ENCODE measurements at places on chromosomes 4 and X.
A peak's percentile ranks its signal among the peaks of the same experiment; 100 is the strongest.

DNA sequence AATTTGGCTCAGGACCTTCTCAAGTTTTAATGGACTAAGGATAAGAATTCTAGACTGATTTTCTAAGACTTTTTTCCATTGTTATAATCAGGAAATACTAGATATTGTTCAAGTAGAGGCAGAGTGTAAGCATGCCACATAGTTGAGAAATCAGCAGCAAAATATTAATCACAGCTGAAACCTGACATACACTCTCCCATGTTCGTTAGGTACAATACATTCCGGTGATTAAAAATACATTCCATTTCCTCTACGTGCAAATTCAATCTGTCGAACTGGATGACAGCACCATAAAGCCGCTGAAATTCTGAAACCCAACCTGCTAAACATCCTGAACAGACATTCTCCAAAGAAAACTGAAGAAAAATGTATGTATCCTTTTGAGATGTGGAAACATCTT lies 587.6 kb upstream of the DIPK2B start:
- no peak for DNase-seq

- no peak for DNase-seq
Measured at GRCh38 chr4:175066923-175067627, 148.9 kb downstream of the ADAM29 start.

DNA sequence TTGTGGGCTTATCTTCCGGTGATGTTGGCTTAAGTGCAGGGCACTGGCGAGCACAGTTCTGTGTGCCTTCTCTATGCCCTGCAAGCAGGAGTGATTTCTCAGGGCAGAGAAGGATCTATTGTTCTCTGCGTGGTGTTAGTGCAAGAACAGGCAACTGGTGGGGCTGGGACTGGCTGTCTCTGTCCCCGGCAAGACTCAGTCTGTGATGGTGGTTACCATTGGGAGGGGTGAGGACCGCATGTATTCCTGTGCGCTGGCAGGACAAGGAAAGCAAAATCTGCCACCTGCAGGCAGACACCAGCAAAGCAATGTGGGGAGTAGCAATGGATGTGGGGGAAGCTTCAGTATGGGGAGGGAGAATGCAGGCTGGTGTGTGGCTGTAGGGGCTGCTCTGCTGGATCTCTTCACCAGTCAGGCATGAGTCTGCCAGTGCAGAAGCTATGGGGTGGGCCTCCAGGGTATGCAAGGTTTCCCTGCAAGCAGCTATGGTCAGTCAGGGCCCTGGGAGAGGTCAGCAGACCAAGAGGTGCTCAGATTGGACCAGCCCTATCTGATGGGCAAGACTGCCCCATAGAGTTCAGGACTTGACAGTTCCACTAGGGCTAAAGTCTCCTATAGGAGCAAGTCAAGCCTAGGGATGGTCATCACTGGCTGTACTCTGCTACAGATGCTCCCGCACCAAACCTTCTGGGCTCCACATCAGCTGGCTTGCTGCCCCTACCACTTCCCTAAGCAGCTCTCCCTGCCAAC lies 16.8 kb downstream of the PF4 start:
- DNase-seq, result no peak

DNA sequence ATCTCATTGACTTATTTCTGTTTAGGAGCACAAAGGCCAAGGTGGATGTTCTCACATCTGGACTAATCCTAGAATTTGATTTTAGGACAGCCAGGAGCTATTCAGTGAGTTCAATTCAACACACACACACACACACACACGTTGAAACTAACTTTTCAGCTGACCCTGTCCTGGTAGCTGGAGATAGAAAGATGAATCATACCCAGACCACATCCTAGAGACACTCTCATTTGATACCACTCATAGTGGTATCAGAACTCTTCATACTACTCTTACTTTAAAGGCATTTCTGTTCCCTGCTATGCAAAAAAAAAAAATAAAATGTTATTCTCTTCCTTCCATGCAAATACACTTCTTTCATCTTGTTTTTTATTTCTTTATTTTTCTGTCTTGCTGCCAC lies 36.7 kb downstream of the KLF8 start:
- DNase-seq, result no peak

- no peak for DNase-seq
Measured at GRCh38 chr4:137545461-137545861, 13.2 kb upstream of the PCDH18 start.

- DNase-seq, result no peak
Measured at GRCh38 chr4:74543231-74543781, 98.4 kb downstream of the AREG start.

DNA sequence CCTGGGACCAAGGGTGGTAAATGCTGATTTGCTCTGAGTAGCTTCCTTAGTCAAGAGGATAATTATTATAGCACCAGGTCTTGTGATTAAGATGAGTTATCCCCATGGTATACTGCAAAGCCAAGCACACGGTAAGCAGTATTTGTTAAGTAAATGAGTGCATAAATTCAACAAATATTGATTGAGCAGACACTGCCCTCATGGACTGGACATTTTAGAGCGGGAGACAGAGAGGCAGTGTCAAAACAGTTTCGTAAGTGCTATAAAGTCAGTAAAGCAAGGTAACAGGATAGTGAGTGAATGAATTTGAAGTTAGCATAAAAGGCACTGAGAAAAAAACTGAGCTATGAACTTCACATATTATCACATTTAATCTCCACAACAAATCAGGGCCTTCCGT lies 13.9 kb downstream of the PHF8 start:
- no peak for DNase-seq

GRCh38 chr4:85180533-85180932 lies 214.0 kb upstream of the WDFY3 start:
- no peak for DNase-seq

- no peak for DNase-seq
Measured at GRCh38 chrX:15714529-15714928, 23.5 kb upstream of the CA5B start.

- no peak for DNase-seq
Measured at GRCh38 chrX:11789809-11790208, 31.8 kb downstream of the MSL3 start.

GRCh38 chr4:67593741-67594175 lies 35.2 kb downstream of the STAP1 start:
- no peak for DNase-seq

- no peak for DNase-seq
Measured at GRCh38 chr4:40178672-40179071, 18.2 kb upstream of the RHOH start.

DNA sequence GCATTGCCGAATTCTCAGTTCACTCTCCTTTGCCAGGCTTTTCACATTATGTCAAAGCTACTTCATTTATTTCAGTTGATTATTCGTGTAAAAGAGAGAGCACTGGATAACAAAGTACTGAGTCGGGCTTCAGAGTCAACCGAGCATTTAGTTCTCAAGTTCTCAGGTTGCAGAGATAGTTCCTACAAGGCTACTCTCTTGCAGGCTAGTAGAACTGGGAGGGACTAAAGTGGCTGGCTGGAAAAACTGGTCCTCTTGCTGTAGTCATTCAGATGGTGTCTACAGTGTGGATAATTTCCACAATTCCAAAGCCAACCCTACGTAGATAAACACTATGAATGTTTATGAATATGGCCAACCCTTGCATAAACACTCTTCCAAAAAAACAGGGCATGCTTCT lies 4.6 kb upstream of the CCNG2 start:
- no peak for DNase-seq

- no peak for DNase-seq
Measured at GRCh38 chr4:52299120-52299519, 248.0 kb downstream of the SPATA18 start.

GRCh38 chr4:140742838-140743193 lies 13.4 kb downstream of the TBC1D9 start:
- DNase-seq, result no peak

- DNase-seq, result no peak
Measured at GRCh38 chrX:94831364-94831763, 1157.4 kb downstream of the FAM133A start.

- DNase-seq, result peak; percentile 14
Measured at GRCh38 chr4:184792950-184793555, 32.7 kb downstream of the ACSL1 start.

GRCh38 chr4:28221536-28221935 lies 1360.9 kb downstream of the STIM2 start:
- no peak for DNase-seq

DNA sequence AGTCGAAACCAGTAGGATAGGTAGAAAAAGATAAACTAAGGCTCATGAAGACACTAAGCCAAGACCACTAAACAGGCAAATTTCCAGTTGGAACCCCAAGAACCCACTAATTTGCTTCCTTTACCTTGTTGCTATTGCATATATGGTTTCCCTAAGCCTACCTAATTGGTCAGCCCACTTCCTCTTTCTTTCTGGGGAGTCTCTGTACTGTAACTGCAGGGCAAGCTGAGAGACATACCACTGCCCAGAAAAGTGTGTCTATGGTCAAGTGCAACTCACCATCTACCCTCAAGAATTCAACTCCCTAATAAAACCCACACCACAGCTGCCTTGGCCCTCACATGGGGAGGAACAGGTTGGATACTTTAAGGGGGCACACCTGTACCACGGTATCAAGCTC lies 28.6 kb downstream of the IDS start:
- DNase-seq, result no peak

- DNase-seq, result no peak
Measured at GRCh38 chrX:42519666-42520231, 258.2 kb downstream of the PPP1R2C start.

DNA sequence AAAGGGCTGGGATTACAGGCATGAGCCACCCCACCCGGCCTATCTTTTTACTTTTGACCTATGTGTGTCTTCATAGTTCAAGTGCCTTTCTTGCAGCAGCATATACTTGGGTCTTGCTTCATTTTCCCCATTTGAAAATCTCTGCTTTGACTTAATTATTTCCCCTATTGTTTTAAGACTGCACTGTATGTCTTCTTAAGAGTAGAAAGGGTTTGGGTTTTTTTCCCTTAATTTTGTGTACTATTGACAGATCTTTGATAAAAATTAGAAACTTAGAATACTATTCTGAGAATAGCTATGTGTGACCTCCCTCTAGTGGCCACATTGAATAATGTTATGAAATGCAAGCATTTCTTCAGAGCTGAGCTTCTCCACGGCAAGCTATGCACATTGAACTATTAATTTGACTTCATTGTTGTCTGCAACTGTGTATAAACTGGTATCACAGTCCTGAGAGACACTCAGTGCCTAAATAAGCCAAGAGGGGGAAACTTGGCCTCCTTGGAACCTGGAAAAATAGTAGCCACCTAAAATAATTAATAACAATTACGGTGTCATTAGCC lies 8.7 kb upstream of the SLC25A4 start:
- no peak for DNase-seq

All from activated CD4-positive, alpha-beta T cell treated with anti-CD3 and anti-CD28 coated beads, Interleukin-2, amount 50 U/mL, for 1 hour (primary cell).